AG04449 (cell line): ENCODE measurements at places on chromosomes 7 and 10.

- DNase-seq, result no peak
Observed at GRCh38 chr10:7457478-7458316, 46.9 kb upstream of the SFMBT2 start.

DNA sequence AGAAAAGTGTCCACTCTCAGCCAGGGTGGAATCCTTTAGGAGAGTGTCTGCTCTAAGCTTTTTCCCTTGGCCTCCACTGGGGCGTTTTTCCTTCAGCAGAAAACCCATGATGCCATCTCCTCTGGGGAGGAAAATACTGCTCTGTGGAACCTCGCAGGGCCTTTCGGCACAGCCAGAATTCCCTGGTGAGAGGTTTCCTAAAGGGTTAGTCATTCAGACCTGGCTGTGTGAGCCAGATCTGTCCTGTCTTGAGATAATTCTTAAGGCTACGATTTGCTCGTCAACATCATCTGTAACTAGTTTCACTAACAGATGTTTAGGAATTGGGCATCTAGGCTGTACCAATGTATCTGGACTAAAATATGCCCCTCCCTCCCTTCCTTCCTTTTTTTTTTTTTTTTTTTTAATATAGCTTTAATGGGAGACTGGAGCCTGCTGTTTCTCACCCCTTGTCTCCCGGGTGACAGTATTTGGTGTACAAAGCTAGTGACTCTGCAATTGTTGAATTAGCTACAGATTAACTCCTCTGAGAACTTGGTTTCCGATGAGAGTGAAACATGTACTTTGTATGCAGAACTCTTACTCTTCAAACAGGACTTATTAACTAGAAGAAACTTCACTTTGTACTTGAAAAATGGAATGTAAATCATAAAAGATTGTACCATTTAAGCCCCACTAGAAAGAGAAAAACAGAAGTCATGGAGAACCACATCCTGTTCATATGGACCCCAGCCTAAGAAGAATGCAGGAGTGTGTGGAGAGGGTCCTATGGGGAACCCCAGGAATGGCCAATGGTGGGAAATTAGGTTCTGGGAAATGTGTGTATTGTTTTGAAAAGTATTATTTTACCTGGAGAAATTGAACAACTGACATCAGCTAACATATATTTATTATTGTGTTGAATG is 230.9 kb downstream of the CAMK1D start:
- DNase-seq, result no peak

GRCh38 chr10:34061841-34062240 is 727.4 kb upstream of the NRP1 start:
- DNase-seq, result no peak

GRCh38 chr7:106177300-106177690 is 65.2 kb upstream of the SYPL1 start:
- no peak for DNase-seq

- no peak for DNase-seq
Observed at GRCh38 chr10:121732656-121733445, 134.6 kb upstream of the FGFR2 start.

DNA sequence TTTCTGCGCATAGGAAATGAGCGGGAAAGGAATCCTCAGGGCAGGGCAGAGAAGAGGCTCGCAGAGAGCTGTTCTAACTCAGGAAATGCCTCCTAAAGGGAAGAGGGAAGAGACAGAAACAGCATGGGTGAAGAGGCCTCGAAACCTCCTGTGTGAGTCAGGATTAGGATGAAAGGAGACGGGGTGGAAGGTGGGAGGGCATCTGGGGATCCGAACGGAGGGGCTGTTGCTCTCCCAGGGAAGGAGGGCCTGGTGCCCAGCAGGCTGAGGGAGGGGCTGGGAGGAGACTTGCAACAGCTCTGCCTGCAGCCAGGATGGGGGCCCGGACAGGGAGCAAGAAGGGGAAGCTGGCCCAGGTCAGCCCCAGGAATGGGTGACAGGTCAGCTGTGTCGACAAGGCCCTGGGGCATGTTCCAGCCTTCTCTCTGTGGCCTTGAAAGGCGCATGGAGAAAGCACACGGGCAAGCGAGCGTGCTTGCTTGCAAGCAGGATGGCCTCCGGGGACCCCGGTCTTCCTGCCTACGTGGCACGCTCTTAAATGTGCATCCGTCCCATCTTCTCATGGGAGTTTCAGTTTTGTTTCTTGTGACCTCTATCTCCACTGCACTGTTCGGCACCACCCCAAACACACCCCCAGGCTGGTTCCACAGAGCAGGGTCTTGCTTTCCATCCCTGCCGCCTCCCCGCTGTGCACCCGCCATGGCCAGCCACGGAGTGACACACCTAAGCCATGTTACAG is 63.5 kb downstream of the HIPK2 start:
- DNase-seq, result no peak

DNA sequence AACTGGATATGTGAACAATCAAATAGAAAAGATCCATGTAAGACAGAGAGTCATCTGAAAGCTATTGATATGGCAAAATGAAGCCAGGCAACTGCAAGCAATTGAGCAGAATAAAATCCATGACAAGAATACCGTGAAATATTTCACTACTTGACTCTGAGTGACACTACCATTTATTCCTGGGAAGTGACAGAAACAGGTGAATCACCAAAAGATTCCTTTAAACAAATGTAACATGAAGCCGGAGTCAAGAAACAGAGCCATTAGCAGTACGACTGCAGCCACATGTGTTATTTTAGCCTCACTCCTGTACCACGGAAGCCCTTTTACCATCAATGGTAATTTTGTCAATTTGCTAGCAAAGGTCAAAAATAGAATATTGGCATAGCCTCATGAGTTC is 197.7 kb upstream of the POT1 start:
- DNase-seq, result no peak

DNA sequence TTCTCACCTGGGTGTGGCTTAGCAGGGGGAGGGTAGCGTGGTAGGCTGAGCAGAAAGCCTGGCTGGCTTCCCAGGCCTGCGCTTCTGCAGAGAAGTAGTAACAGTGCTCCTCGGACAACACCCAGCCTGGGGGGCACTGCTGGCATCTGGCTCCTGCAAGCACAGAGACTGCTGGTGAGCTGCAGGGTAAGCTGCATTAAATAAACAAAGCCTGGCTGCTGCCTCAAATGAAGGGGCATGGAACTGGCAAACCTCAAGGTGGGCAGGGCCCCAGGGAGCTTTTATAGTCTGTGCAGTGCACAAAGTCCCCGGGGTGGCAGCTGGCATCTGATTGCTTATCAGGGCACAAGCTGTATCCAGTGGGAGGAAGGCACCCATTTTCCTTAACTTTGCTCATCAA is 3.9 kb downstream of the KLRG2 start:
- DNase-seq, result no peak

DNA sequence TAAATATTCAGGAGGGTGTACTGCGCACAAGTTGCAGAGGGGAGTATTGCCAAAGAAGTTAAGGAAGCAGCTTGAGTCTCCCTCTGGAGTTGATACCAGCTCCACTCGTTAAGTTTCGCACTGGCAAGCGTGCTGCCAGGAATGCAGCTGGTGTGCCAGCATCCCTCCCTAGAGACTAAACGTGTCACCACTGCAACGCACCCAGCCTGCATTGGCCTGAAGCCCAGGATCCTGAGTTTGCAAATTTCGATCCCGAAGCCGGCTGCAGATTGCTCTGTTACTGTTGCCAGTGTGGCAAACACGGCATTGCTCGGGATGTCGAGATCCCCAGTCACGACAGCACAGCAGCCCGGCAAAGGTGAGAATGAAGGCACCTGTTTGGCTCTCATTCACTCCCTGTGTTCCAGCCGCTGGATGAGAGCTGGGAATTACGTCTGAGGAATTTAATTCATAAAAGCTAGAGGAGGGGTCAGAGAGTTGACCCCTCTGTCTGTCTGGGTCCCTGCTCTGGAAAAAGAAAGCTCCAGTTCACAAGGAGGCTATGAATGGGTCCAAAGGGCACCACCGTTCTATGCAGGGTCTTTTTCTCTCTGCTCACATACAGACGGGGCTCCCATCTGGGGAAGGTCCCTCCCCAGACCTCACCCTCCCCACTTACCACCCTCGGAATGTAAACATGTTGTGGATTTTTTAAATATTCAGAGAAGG is 61.0 kb downstream of the NRP1 start:
- peak; percentile 97 for DNase-seq

GRCh38 chr7:39240864-39241263 is 263.2 kb downstream of the POU6F2 start:
- no peak for DNase-seq

DNA sequence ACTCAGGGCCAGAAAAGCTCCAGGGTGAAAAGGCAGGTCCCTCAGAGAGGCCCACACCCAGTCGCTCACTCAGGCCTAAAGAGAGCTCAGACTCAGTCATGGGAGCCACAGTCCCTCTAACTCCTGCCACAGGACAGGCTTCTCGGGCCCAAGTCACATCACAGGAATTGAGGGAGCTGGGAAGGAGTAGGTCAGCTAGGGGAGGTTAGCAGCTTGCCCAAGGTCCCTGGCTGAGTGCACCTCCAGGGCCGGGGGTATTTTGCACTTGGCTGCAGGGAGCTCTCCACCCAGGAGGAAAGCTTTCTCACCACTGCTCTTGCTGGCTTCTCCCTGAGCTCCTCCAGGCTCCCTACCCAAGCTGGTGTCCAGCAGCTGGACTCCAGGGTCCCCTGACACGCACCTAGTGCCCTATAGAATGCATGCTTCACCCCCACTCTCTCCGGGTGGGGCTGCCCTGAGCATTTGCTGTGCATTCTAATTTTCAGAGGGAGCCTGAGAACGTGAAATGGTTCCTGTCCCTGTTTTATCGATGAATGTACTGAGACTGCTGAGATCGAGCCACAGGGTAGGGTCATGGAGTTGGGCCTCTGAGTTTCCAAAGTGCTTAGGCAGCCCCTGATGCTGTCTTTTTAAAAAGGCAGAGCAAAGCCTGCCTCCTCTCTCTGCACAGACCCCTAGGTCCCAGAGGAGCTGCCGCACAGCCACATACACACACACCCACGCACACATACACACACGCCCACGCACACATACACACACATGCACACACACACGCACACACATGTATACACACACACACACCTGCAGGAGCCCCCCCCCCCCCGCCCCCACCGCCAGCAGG is 37.9 kb upstream of the RET start:
- no peak for DNase-seq

DNA sequence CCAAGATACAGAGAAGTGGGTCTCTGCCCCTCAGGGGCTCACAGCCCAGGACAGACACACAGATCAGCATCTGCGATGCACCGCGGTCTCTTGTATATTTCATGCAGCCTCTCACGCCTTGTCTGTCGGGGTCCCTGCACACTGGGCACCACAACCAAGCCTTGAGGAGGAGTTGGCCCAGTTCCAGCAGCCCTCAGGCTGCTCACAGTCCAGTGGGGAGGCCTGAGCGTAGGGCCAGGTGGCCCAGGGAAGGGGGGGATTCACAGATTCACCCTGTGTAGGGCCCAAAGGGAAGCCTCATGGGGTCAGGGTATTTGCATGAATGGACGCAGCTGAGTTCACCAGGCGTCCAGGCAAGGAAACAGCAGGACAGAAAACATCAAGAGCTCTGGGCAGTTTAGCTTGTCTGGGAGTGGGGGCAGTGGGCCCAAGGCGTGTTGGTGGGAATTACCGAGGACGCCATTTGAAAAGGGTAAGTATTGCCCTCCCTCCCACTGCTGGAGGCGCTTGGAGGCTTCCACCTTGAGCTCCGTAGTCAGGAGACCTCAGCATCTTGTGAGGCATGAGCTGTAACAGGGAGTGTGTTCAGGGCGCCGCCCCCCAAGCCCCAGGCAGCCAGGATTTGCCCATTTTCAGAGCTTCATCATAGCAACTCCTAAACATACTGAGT is 129.1 kb upstream of the CHST15 start:
- no peak for DNase-seq
